Stimulated activated CD8-positive, alpha-beta memory T cell treated with anti-CD3 and anti-CD28 coated beads, Interleukin-7, amount 100 ng/mL, for 24 hours (primary cell): ENCODE measurements at places on chromosomes 2 and 18.

- no peak for DNase-seq
Measured at GRCh38 chr2:239311132-239312040, 89.4 kb downstream of the HDAC4 start.

DNA sequence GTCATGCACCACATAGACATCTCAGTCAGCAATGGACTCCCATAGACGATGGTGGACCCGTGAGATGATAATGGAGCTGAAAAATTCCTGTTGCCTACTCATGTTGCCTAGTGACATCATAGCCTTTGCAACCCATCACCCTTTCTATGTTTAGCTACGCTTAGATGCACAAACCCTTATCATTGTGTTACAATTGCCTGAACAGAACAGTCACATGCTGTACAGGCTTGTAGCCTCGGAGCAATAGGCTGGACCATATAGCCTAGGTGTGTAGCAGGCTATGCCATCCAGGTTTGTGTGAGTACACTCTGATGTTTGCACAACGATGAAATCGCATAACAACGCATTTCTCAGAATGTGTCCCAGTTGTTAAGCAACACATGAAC, 221.6 kb downstream of the ALPK2 start:
- no peak for DNase-seq

- DNase-seq = no peak
Measured at GRCh38 chr18:69968039-69968438, 20.4 kb upstream of the CD226 start.

DNA sequence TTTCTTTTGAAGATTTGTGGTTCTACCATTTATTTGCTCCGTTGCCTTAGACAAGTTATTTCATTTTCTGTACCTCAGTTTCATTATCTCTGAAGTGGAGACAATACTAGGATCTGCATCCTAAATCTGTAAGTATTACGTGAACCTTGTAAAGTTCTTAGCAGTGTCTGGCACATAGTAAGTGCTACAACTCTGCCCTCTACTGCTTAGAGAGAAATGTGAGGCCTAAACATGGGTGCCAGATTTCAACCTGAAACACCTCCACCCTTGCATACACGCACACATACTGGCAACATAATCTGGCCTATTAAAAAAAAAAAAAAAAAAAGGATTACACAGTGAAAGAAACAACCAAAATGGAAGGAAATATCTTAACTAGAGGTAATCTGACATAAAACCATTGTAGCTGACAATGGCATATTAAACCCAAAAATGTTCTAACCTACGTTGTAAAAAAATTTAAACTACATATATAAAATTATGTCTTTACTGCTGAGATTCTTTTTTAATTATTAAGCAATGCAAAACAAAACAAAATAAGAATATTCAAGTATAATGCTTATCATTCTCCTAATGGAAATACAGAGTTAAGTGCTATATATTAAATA, 132.6 kb downstream of the MAP2 start:
- DNase-seq = no peak

DNA sequence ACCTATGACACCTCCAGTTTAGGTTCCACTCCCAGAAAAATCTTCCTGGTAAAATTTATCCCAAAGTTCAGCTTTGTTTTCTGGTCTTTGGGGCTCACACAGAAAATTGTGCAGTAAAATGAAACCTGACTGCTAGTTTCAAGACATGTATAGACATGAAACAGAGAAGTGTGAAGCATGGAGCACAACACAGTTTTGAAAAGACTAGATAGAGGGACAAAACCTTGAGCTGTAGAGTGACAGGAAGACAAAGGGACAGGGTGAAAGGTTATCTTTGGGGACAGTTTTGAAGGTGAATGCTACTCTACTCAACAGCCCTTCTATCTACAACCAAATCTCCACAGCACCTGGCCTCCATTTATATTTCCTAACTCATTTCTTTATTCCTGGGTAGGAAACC, 352.6 kb downstream of the RBM43 start:
- no peak for DNase-seq

GRCh38 chr2:177281400-177282180, 17.1 kb upstream of the NFE2L2 start:
- DNase-seq = no peak

DNA sequence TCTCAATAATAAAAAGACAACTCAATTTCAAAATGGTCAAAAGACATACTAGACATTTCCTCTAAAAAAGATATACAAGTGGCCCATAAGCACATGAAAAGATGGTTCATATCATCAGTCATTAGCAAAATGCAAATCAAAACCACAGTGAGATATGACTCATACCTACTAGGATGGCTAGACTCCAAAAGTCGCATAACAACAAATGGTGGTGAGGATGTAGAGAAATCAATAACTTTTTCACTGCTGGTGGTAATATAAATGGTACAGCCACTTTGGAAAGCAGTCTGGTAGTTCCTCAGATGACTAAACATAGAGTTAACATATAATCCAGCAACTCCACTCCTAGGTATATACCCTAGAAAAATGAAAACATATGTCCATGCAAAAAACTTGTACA, 242.3 kb upstream of the NOL4 start:
- no peak for DNase-seq

DNA sequence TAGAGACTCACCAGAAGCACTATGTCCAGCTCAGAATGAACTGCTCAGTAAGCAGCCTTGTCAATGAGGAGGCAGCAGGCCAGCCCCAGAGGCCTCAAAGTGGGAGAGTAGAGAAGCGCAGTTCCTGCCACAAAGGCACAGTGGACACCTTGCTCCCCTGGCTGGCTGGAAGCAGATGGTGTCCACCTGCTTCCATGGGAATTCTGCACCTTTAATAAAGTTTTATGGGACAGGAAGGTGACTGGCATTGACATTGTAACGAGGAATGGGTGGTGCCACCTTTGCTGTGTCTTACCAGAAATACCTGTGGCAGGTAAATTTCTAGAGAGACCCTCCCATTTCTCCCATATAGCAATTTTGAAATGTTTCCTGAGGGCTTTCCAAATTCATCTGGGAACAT, 6.7 kb upstream of the IL1B start:
- no peak for DNase-seq

DNA sequence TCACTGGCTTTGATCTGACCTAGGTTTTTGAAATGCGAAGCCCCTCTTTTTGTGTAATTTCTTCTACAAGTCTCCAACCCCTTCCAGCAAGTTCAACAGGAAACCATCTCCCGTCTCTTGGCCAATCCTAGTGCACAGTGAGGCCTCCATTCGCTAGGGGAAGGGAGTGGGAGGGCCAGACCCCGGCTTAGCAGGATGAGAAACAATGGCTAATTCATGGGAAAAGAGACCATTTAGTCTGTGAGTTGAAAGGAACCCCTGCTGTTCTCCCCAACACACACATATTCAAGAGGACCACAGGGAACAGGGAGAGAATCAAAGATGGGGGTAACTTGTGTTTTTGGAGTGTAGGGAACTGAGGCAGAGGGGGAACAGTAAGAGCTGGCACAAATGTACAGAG, 83.0 kb downstream of the RTN4 start:
- no peak for DNase-seq

GRCh38 chr18:31255953-31256352, 62.0 kb upstream of the DSG1 start:
- no peak for DNase-seq

DNA sequence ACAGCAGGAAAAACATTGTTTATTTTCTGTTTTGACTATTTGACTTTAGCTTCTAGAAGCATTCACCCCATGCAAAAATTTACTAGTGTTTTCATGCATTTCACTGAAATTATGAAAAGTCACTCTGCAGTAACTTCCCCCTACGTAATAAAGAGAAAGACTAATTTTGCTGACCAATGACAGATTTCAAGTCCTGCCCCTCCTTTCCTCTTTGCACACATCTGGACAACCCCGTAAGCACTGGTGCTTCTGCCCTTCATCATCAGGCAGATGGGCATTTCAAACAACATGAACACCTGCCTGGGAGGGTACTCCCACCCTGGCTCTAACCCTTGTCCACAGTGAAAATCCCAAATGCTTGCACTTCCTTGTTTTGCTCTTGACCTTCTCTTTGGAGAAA, 815.0 kb upstream of the ID2 start:
- DNase-seq = no peak

GRCh38 chr2:122136056-122136455, 380.6 kb downstream of the TSN start:
- no peak for DNase-seq

GRCh38 chr18:2368102-2368501, 203.2 kb downstream of the METTL4 start:
- no peak for DNase-seq

DNA sequence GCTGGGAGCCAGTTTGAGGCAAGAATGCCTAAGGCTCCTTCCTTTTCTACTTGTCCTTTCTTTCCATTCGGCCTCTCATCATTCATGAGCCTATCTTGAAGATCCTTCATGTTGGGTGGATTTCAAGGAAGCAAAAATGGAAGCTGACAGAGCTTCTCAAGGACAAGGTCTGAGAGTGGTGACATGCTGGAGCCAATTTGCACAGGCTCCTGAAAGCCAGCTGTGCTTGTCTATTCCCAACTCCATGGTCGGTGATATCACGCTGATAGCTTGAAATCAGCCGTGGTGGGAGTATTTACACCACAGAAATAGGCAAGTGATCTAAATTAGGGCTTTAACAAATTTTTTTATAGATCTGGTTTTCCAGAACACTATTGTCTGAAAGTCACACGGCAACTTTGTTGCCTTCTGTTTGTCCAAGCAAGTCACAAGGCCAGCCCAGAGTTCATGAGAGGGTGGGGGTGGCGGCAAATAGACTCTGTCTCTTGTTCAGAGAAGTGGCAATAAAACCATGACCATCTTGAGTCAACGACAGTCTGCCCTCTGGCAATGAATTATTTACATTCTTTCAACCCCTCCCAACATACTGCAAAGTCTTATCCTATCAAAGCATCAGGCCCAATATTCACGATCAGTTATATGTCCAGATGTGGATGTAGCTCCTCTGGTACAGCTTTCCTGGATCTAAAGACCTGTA, 49.9 kb upstream of the SLC35F5 start:
- DNase-seq = no peak

DNA sequence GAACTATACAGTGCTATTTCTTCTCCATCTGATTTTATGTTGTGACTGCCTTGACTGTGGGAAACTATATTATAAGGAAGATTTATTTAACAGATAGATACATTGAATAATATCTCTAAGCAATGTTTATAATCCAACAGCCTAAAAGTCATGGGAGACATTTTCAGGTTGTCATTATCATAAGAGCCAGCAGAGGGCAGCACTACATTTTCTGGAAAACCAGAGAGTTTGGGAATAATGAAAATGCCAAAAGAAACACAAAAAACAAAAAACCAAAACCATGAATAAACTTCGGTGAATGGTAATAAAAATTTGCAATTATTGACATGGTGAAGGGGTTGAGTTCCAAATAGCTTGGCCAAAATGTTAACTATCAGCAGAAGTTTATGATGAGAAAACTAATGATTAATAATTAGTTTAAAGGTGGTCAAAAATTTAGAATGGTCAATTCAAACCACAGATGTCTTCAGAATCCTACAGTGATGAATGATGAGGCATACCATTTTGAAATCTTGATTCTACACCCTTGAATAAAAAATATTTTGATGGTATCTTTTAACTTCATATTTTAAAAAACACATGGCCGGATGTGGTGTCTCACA, 4.7 kb downstream of the EEF1B2 start:
- no peak for DNase-seq

DNA sequence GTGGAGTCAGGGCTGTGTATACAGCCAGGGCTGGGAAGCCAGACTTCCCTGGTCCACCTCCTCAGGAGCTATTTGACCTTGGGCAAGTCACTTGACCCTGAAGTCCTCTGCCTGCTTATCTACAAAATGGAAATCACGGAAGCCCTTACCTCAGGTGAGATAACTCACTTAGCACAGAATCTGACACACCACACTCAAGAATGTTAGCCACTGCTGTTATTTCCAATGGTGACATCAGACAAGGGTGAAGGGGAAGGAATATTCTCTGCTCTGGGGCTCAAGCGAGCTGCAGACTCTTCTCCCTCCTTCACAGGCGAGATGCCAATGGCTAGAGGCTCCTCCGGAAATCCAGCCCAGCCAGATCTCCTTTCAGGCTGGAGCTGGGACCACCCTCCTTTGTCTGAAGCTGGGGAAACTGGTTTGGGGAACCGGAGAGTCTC, 189.6 kb downstream of the HAUS1 start:
- DNase-seq = no peak

DNA sequence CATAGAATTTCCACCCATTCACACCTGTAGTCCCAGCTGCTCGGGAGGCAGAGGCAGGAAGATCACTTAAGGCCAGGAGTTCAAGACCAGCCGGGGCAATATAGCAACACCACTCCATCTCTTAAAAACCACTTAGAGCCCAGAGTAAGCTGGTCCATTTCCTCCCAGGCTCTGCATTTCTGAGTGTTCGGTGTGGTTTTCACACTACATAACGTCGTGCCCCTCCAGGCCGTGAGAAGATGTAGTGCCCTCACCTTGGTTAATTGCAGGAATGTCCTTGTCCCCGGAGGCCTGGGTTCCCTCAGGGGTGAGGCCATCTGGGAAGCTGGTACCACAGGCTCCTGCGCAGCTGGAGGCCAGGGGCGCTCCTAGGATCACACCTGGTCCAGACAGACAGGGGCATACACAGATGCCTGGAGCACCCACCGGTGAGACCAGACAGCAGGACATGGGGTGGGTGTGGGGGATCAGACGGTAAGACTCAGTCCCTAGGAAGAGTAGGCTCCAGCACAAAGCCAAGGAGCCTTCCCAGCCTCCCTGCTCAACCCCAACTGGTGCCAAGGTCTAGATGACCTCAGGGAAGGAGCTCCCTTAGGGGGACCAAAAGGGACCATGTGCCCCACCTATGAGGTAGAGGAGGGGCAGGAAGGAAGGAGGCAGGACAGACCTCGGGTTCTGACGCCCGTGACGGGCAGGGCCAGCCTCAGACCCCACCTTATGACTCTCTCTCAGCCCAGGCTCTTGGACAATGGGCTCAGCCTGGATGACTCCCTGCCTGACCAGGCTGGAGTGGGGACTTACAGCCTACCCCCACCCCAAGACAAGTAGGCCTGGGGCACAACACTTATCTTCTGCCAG, 752 bp downstream of the ASTL start:
- no peak for DNase-seq

DNA sequence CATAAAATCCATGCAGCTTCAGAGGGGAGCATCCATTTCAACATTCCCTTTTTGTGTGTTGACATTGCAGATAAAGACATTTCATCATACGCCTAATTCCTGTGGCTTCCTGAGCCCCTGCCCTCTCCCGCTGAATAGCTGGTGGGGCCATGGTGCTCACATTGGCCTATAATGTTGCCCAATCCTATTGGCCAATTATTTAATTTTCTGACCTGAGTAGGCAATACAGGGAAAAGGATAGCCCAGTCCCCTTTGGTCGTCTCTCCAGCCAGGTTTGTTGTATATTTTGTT, 163.8 kb upstream of the MYCN start:
- no peak for DNase-seq

- no peak for DNase-seq
Measured at GRCh38 chr2:106322281-106322680, 128.2 kb upstream of the UXS1 start.
